ENCODE measurements at places on chromosomes 7 and 10.

GRCh38 chr10:102611514-102612087, 32.7 kb upstream of the TRIM8 start:
- H3K4me1 ChIP-seq: peaks cover 38% of the 10 kb centered on the region
- peak overlapping the region; percentile 94 for H3K27ac ChIP-seq
- no peaks in the 10 kb centered on the region for H3K36me3 ChIP-seq
- no peaks in the 10 kb centered on the region for H3K27me3 ChIP-seq

DNA sequence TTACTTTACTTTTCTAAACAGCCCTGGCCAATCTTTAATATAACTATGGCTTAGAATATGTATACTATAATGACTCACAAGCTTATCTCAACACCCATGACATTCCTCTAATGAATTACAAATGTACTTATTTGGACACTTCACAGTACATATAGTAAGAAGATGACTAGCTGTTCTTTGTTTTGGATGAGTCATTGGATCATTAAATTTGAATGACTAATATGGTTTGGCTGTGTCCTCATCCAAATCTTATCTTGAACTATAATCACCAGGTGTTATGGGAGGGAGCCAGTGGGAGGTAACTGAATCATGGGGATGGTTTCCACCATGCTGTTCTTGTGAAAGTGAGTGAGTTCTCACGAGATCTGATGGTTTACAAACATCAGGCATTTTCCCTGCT, 807.5 kb upstream of the SORCS1 start:
- H3K36me3 ChIP-seq: no peaks in the 10 kb centered on the region
- DNase-seq: no peak
- no peaks in the 10 kb centered on the region for H3K27me3 ChIP-seq
- no peaks in the 10 kb centered on the region for H3K4me1 ChIP-seq

GRCh38 chr10:67779465-67780203, 58.4 kb downstream of the DNAJC12 start:
- H3K27ac ChIP-seq: no peak overlapping the region
- H3K4me3 ChIP-seq: no peak overlapping the region
- H3K27me3 ChIP-seq: no peaks in the 10 kb centered on the region
- DNase-seq: peak; percentile 79

- H3K36me3 ChIP-seq: no peaks in the 10 kb centered on the region
- peaks cover 9% of the 10 kb centered on the region for H3K4me1 ChIP-seq
- H3K27me3 ChIP-seq: peaks cover 18% of the 10 kb centered on the region
- peak; percentile 58 for DNase-seq
- H3K27ac ChIP-seq: peak overlapping the region; percentile 71
Measured at GRCh38 chr10:71094712-71095390, 117.5 kb upstream of the UNC5B start.

DNA sequence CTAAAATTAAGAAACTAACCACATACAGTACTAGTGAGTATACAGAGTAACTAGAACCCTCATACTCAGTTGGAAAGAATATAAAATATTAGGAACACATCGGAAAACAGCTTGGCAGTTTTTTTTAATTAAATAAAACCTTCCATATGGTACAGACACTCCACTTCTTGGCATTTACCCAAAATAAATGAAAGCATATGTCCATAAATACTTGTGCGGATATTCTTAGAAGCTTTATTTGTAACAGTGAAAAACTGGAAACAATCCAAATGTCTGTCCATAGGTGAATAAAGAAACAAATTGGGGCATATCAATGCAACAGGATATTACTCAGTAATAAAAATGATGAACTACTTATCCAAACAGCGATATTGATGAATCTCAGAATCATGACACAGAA, 410.0 kb downstream of the HTR7 start:
- no peak overlapping the region for H3K27ac ChIP-seq
- no peak for DNase-seq
- H3K4me1 ChIP-seq: no peaks in the 10 kb centered on the region
- no peaks in the 10 kb centered on the region for H3K27me3 ChIP-seq

DNA sequence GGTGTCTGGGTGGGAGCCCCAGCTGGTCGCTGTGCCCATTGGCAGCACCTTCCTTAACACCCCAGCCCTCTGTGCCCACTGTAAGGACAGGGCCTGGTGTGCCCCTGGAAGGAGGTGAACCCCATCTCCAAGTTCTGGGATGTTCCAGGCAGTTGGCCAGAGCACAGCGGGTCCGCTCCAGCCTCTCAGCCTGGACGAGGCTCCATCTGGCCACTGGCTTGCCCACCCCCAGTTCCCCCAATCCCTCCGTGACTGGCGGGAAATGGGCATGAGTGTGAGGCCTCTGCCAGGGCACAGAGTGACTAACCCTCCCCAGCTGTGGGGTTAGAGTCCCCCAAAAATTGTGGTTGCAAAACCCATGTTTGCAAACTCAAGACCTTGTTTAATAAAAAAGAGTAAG, 15.6 kb downstream of the GRIFIN start:
- no peaks in the 10 kb centered on the region for H3K27me3 ChIP-seq
- no peak overlapping the region for H3K27ac ChIP-seq
- no peak for DNase-seq
- H3K36me3 ChIP-seq: no peaks in the 10 kb centered on the region

- H3K36me3 ChIP-seq: no peaks in the 10 kb centered on the region
- DNase-seq: no peak
- H3K4me1 ChIP-seq: no peaks in the 10 kb centered on the region
- H3K27ac ChIP-seq: no peak overlapping the region
Measured at GRCh38 chr10:64465653-64466052, 944.5 kb downstream of the REEP3 start.

GRCh38 chr7:57399972-57400371, 50.0 kb upstream of the ZNF716 start:
- no peak overlapping the region for H3K27ac ChIP-seq
- H3K27me3 ChIP-seq: no peaks in the 10 kb centered on the region
- DNase-seq: no peak
- H3K4me1 ChIP-seq: no peaks in the 10 kb centered on the region

- no peak overlapping the region for H3K4me3 ChIP-seq
- H3K4me1 ChIP-seq: peaks cover 5% of the 10 kb centered on the region
- peak; percentile 46 for DNase-seq
- H3K27me3 ChIP-seq: no peaks in the 10 kb centered on the region
- H3K27ac ChIP-seq: no peak overlapping the region
Measured at GRCh38 chr10:124992462-124993344, 50.8 kb downstream of the ZRANB1 start.

- H3K36me3 ChIP-seq: peaks cover 15% of the 10 kb centered on the region
- DNase-seq: peak; percentile 4
- no peak overlapping the region for H3K27ac ChIP-seq
- H3K27me3 ChIP-seq: no peaks in the 10 kb centered on the region
Measured at GRCh38 chr7:25148772-25149575, 23.9 kb upstream of the CYCS start.

- H3K36me3 ChIP-seq: no peaks in the 10 kb centered on the region
- H3K27ac ChIP-seq: no peak overlapping the region
- H3K4me1 ChIP-seq: no peaks in the 10 kb centered on the region
Measured at GRCh38 chr10:53667063-53667462, 894.5 kb upstream of the MBL2 start.

DNA sequence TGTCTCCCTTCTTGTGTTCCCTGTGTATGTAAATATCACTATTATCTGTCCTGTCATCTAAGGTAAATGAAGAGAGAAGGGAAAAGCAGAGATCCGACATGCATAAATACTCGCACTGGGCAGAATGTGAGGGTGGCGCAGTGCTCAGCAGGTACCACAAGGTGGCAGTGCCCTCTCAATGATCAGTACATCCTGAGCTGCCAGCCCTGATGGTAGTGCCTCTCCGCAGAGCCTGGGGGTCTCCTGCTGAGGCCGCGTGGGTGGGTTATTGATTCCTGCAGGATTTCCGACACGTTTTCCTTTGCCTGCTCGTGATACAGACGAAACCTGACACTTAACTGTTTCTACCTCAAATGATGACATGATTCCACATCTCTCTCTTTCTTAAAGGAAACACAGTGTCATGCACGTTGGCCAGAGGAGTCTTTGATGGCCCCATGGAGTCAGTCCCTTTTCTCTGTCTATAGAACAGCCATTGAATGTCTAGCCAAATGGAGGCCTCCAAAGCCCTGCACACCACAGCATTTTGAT, 19.8 kb downstream of the RGR start:
- no peak overlapping the region for H3K4me3 ChIP-seq
- H3K27me3 ChIP-seq: peaks cover 24% of the 10 kb centered on the region
- DNase-seq: peak; percentile 85
- peaks cover 15% of the 10 kb centered on the region for H3K4me1 ChIP-seq

DNA sequence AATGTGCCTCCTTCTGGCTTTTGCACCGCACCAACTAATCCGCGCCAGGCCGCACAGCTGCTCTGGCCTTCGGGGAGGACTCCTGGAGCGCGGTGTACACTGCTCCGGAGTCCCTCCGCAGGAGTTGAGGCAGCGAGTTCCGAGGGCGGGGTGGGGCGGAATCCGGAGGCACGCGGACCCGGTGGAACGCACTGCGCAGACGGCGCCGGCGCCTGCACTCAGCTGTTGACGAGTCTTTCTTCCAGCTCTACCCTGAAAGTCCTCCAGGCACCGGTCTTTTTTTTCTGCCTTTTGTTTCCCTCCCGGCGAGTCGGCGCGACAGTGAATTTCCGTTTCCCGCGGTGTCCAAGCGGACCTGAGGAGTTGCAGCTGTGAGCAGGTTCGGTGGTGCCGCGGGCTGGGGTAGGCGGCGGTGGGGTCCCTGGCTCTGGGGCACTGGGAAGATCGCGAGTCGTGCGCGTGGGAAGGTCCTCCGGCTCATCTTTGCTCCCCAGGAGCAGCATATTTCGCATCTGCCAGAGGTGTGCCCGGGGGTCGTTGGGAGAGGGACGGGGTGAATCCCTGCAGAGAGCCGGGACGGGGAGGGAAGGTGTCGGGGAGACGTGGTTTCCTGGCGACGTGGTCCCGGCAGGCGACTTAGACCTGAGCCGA, 44.1 kb downstream of the SFTPD start:
- DNase-seq: peak; percentile 61
- peaks cover 49% of the 10 kb centered on the region for H3K27me3 ChIP-seq
- H3K27ac ChIP-seq: no peak overlapping the region
- peaks cover 13% of the 10 kb centered on the region for H3K4me1 ChIP-seq
- peak overlapping the region; percentile 84 for H3K4me3 ChIP-seq

DNA sequence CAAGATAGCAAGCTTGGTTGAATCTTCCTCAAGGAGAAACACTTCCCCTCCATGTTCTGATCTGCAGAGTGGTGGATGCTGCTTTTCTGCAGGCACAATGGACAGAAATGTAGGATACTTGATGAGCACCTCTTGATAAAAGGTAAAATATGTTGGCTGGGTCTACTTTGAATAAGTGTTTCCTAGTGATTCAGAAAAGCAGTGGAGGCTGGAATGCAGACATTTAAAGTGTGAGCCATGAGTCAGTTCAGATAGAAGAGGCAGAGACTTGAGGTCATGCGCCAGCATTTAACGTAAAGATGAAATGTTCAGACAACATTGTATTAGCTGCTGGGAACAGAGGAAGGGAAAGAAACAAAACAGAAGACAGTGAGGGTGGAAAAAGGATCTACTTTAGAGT, 403.1 kb downstream of the ADRA2A start:
- H3K27ac ChIP-seq: no peak overlapping the region
- no peak for DNase-seq
- H3K4me3 ChIP-seq: no peak overlapping the region
- no peaks in the 10 kb centered on the region for H3K4me1 ChIP-seq

- no peak for DNase-seq
- H3K36me3 ChIP-seq: no peaks in the 10 kb centered on the region
- no peak overlapping the region for H3K27ac ChIP-seq
- peaks cover 10% of the 10 kb centered on the region for H3K4me1 ChIP-seq
- H3K4me3 ChIP-seq: no peak overlapping the region
- H3K27me3 ChIP-seq: peaks cover 14% of the 10 kb centered on the region
Measured at GRCh38 chr10:59997827-59998525, 91.6 kb upstream of the CCDC6 start.

- no peak overlapping the region for H3K27ac ChIP-seq
- no peak for DNase-seq
- H3K36me3 ChIP-seq: no peaks in the 10 kb centered on the region
- no peaks in the 10 kb centered on the region for H3K27me3 ChIP-seq
Measured at GRCh38 chr7:79064187-79064823, 389.2 kb downstream of the MAGI2 start.

GRCh38 chr7:31123321-31123720, 71.2 kb downstream of the ADCYAP1R1 start:
- peaks cover 9% of the 10 kb centered on the region for H3K27me3 ChIP-seq
- DNase-seq: no peak
- H3K4me3 ChIP-seq: no peak overlapping the region
- no peaks in the 10 kb centered on the region for H3K4me1 ChIP-seq
- no peaks in the 10 kb centered on the region for H3K36me3 ChIP-seq

DNA sequence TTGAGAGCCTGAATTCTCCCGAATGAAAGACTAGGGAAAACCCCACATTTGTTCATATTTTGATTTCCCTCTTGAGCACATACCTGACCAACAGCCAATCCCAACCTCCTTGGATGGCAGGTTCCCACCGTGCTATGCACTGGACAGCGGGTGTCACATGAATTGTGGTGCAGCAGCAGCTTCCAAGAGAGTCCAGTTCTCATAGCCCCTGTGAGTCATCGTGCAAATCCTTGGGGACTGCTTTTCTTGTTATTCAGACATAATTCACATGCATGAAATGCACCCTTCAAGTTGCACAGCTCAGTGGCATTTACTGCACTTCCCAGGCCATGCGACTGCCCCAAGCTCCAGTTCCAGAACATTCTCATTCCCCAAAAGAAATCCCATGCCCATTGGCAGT, 67.8 kb upstream of the PPP2R2D start:
- no peak for DNase-seq
- no peak overlapping the region for H3K4me3 ChIP-seq
- H3K27me3 ChIP-seq: peaks cover 3% of the 10 kb centered on the region
- no peak overlapping the region for H3K27ac ChIP-seq

DNA sequence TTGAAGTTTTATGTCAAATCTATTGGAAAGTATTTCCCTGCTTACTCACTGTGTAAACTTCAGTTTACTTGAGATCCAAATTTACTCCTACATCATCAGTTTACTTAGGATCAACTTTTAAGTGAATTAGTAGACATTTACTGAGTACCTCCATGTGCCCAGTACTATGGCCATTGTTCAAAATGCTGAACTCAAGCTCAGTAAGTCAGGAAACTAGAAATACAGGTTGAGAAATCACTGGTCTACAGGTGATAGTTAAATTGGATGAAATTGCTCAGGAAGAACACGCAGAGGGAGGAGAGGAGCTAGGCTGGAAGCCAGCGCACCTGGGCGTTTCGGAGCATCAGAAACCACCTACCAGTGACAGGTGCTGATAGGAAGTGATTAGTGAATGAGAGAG, 25.5 kb upstream of the EBLN1 start:
- peaks cover 2% of the 10 kb centered on the region for H3K36me3 ChIP-seq
- DNase-seq: no peak
- no peak overlapping the region for H3K4me3 ChIP-seq
- H3K27ac ChIP-seq: no peak overlapping the region
- peaks cover 3% of the 10 kb centered on the region for H3K27me3 ChIP-seq

All from activated CD8-positive, alpha-beta T cell treated with anti-CD3 and anti-CD28 coated beads for 36 hours (primary cell).